GM18507 (cell line): ENCODE measurements at places on chromosomes 2 and 18.

DNA sequence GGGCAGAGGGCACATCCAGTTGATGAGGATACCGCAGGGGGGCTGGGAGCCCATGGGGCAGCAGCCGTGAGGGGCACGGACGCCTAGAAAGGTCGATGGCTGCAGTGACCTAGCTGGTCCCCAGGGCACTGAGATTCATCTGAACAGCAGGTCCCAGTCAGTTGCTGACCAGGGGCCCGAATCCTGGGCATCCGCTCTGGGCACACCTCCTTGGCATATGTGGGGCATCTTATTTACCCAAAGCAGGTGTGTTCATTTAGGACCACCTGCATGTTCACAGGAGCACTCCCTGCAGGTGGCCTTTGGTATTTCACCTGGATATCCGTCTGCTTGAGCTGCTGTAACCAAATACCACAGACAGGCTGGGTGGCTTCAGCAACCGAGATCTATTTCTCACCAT is 72.0 kb upstream of the ODC1 start:
- DNase-seq = no peak

GRCh38 chr2:12289120-12289802 is 427.5 kb upstream of the TRIB2 start:
- no peak for DNase-seq

DNA sequence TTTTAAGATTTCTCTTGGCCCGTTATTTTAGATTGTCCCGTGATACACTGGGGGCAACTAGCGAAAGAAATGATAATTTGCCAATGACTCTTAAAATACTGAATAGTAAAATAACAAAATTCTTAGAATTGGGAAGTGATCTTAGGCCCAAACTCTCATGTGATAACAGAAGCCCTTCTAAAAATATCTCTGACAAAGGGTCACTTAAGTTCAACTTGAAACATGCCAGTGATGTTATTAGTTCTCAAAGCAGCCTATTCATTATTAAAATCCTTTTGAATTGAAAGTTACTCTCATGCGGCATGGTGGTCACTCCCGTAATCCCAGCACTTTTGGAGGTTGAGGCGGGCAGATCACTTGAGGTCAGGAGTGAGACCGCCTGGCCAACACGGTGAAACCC is 920.9 kb downstream of the NRXN1 start:
- no peak for DNase-seq

GRCh38 chr2:150188800-150189199 is 298.7 kb downstream of the RND3 start:
- DNase-seq = no peak

DNA sequence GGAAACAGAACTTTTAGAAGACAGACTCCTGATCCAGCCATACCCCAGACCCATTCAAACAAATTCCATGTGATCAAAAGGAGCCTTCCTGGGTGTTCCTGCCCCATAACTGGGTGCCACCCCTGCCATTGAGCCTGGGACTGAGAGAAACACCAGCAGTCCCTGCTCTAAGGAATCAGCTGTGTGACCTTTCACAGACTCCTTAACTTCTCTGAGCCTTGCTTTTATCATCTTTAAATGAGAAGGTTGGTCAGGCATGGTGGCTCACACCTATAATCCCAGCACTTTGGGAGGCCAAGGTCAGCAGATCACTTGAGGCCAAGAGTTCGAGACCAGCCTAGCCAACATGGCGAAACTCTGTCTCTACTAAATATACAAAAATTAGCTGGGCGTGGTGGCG is 20.6 kb downstream of the CIDEA start:
- no peak for DNase-seq

- no peak for DNase-seq
Observed at GRCh38 chr2:14552818-14553217, 79.7 kb upstream of the LRATD1 start.

GRCh38 chr2:69034845-69035244 is 21.9 kb downstream of the ANTXR1 start:
- DNase-seq = no peak

GRCh38 chr18:52060607-52061304 is 279.2 kb upstream of the DCC start:
- no peak for DNase-seq

DNA sequence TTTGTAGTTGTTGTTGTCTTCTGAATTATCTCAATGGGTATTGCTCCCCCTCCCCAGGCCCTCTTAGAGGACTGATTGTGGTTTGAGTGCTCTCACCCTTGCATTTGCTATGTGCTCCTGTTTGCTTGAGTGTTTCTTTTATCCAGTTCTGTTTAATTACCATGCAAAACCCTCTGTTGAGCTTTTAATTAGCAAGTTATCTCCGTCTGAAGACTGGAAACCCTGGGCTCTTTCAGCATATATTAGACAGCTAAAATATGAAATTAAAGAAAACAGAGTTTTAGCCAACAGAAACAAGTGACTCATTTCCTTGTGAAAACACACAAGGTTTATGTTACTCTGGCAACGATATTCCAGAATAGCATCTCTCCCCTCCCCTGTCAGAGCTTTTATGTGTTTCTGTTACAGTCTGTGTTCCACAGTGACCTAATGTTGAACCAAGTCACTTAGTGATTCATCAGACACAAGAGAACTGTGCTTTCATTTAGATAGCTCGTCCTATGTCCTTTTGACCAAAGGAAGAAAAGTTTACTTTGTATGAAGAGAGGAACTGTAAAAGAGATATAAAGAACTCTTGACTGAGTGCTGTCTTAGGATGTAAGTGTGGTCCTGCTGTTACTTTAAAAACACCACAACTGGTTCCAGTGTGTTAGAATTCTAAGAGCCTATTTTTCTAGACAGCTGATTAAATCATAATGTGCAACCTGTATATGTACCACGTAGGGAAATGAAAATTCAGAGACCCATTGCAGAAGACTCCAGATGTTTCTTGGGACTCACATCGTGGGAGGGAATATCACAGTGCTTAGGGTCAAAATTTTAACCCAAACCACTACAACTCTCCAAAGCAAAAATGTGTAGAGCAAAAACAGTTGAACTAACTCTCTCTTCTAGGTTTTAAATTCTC is 172.8 kb upstream of the RBMS1 start:
- no peak for DNase-seq

- DNase-seq = no peak
Observed at GRCh38 chr18:51196118-51196810, 1.2 kb downstream of the MEX3C start.

- no peak for DNase-seq
Observed at GRCh38 chr2:238162846-238163441, 4.2 kb downstream of the ERFE start.

- DNase-seq = no peak
Observed at GRCh38 chr2:44397447-44398175, 35.9 kb downstream of the CAMKMT start.

GRCh38 chr18:10086458-10087210 is 172.8 kb downstream of the VAPA start:
- no peak for DNase-seq

DNA sequence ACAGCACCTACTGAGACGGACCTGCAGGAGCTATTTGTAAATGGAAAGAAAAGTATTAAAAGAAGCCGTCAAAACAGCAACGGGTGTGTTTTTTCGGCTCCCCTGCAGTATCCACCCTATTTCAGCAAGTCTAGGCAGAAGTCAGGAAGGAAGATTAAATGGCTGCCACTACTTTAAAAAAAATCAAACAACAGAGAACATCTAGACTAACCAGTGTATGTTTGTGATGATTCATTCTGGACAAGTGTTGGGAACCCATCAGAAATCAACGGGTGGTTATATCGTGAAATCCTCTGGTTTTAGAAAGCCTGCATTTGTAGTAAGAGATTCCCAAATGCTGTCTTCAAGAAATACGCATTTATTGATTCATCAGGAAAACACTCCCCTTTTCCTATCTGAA is 9.0 kb downstream of the PMAIP1 start:
- DNase-seq = no peak

GRCh38 chr2:36539631-36540030 is 58.3 kb downstream of the FEZ2 start:
- no peak for DNase-seq

- DNase-seq = no peak
Observed at GRCh38 chr18:36366994-36367839, 69.7 kb downstream of the FHOD3 start.

DNA sequence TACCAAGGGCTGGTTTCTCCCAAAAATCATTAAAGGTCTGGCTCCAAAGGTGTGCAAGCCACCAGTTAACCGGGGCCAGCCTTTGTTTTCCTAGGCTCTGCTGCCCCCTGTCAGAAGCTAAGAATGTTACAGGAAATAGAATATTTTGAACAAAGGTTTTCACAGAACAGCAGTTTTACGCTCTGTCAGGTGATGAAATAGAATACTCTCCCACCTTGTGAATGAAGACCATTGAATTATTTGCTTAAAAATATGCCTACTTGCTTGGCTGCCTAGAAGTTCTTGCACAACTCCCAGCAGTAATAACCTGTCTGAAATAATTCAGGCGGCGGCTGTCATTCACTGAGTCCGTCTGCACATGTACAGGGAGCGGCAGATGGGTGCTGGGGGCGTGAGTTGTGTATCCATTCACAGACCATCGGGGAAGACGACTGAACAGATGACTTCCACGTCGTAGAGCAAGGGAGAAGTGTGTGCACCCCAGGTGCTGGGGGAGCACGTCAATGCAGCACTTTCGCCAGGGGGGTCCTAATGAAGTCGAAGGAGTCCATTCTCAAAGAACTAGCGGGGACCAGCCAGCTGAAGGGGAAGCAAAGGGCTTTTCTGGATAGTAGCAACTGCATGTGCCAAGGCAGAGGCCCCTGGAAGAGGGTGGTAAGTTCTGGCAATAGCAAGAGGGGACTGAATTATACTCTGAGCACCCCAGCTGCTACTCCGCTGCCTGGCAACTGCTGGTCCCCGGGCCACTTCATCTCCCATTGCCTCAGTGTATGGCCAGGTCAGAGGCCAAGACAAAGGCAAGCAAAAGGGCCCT is 56.1 kb downstream of the SF3B1 start:
- DNase-seq = peak; percentile 48

- no peak for DNase-seq
Observed at GRCh38 chr18:8427339-8427738, 181.9 kb upstream of the RAB12 start.

- no peak for DNase-seq
Observed at GRCh38 chr2:237782181-237782580, 16.4 kb upstream of the RBM44 start.

DNA sequence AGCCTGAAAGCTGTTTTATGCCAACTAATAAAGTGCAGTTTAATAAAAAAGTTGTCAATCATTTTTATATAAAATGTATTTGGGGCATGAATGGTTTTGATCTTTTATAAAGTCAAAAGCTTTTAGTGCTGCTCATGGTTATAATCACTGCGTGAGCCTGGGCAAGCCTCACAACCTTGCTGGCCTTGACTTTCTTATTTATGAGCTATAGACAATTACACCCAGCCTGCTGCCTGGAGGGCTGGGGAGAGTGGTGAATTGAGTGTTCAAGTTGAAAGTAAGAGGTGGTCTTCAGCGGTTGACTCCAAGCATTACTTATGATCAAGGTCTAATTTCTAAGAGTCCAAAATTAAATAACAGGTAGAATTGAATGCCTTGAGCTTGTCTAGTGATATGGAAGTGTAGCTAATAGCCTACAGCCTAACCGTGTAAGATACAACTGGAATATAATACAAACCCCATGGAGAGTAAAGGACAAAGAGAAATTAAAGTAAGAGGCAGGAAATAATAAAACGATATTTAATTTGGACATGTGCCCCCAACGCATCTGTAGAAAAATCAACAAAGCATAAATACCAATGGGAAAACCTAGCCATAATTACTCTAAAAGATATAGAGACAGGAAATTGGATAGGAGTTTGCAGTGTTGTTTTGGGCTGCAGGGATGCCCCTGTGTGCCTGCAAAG is 106.0 kb upstream of the CYP1B1 start:
- no peak for DNase-seq

GRCh38 chr18:8999872-9000271 is 102.6 kb upstream of the NDUFV2 start:
- no peak for DNase-seq
